ENCODE measurements at places on chromosomes 2 and 18. TPM values are rescaled to one million over a fixed set of nuclear protein-coding genes. Genes with fewer than 3 reads are reported as not detected.

QPCT gene
- polyA plus RNA-seq: 180 TPM

GRCh38 chr2:217743966-217744761 is 258.6 kb downstream of the TNS1 start:
- peaks cover 5% of the 10 kb centered on the region for H3K4me1 ChIP-seq
- no peaks in the 10 kb centered on the region for H3K27me3 ChIP-seq
- no peak for DNase-seq
- no peak overlapping the region for H3K4me3 ChIP-seq
- no peaks in the 10 kb centered on the region for H3K36me3 ChIP-seq

DNA sequence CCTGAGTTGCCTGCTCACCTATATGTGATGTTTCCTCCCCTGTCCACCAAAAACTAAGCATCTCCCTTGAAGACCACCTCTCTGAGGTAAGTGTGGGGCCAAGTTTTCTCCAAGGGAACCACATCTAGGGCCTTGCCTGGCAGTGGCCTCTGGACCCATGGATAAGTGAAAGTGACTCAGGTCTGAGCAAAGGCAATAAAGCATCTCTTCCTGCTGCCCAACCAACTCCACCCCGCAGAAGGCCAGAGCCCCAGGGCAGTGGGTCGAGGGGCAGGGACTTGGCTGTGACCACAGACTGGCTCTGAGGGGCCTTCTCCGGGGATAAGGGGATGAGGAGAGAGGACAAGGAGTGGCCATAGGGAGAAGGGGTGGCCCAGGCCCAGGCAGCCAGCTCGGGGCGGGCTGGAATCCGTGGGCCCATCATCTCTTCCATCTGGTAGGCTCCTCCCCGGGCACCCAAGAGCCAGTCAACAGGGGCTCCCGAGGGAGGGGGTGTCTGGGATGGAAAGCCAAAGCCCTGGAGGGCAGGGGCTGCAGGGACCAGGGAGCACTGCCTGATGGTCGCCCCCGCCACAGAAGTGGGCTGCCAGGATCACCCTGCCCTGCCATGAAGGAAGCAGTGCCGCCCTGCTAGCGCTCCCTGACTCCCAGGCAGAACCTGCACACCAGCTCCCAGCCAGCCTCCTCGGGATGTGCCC is 33.4 kb downstream of the EMX1 start:
- no peaks in the 10 kb centered on the region for H3K4me1 ChIP-seq
- no peaks in the 10 kb centered on the region for H3K36me3 ChIP-seq
- no peak overlapping the region for H3K27ac ChIP-seq
- H3K4me3 ChIP-seq: no peak overlapping the region
- DNase-seq: no peak

DNA sequence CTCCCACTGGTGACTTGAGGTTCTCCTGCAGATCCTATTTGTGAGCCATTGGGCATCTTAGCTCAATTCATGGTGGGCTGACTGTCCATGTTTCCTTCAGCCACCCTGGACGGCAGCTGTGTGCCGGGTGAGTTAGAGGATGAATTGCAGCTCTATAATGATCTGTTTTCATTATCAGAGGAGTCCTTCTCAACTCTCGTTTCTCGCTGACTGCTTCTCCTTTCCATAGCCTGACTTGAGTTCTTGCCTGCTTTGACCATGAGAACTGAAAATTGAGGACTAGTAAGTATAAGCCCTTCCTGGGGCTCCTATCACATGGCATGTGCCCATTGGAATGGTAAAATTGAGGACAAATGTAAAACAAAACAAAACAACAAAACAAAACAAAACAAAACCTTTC is 121.8 kb downstream of the CDC42EP3 start:
- DNase-seq: no peak
- no peaks in the 10 kb centered on the region for H3K36me3 ChIP-seq
- H3K4me3 ChIP-seq: no peak overlapping the region
- H3K27me3 ChIP-seq: no peaks in the 10 kb centered on the region
- no peak overlapping the region for H3K27ac ChIP-seq

DNA sequence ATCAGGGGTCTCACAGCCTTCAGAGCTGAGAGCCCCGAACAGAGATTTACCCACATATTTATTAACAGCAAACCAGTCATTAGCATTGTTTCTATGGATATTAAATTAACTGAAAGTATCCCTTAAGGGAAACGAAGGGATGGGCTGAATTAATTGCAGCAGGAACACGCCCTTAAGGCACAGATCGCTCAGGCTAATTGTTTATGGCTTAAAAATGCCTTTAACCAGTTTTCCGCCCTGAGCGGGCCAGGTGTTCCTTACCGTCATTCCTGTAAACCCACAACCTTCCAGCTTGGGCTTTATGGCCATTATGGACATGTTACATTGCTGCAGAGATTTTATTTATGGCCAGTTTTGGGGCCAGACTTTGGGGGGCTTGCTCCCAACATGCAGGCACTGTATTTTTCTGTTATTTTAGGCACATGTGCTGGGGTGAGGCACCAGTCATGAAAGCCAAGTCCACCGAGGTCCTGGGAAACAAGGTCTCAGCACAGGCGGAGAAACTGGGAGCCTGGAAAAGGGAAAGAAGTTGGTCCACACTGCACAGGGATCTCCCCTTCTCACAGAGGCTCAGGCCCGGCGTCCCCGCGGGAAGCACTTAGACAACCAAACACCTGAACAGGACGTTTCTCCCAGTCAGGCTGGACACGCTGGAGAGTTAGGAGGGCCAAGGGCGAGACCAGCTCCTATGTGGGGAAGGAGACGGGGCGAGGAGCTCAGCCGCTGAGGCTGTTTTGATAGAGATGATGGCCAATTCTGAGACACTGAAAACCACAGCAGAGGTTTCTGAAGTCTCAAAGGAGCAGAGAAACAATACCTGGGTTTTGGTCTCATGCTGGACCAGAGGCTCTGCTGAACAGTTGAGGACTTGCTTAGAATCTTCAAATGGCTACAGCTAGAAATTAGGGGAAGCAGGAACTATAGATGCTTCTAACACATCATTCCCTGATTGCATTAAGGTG is 86.7 kb downstream of the TMEM18 start:
- H3K27me3 ChIP-seq: no peaks in the 10 kb centered on the region
- no peak overlapping the region for H3K27ac ChIP-seq
- no peaks in the 10 kb centered on the region for H3K4me1 ChIP-seq

DNA sequence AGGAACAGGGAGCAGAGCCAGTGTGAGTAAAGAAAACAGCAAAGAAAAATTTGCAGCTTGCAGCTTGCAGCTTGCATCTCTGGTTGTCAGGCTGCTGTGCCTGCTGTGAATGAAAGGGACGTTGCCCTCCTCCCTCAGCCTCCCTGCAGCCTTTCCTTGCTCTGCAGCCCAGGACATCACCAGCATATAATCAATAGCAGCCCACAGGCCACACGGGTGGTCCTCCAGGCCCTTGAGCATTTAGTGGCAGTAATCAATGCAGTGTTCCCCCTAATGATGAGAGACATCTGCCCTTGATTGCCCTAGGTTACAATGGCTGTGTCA is 122.2 kb upstream of the TACR1 start:
- H3K4me1 ChIP-seq: no peaks in the 10 kb centered on the region
- no peak overlapping the region for H3K27ac ChIP-seq
- no peaks in the 10 kb centered on the region for H3K27me3 ChIP-seq
- no peaks in the 10 kb centered on the region for H3K36me3 ChIP-seq

DNA sequence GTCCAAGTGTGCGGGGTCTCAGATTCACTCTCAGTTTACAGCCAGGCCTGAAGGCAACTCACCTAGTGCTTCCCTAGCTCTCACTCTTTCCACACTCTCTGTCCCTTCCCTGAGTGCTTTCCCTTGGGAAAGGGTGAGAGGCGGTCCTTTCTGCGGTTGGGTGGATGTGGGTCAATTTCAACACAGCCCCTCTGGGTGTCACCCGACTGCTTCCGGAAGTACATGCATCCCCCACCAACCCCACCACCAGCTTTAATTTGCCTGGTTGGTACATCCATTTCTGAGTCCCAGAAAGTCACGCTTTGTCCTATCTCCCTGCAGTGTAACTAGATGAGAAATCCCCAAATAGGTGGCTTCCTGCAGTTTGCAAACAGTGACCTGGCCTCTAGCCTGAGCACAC is 307.3 kb upstream of the MEIS1 start:
- no peak overlapping the region for H3K27ac ChIP-seq
- no peaks in the 10 kb centered on the region for H3K36me3 ChIP-seq
- no peaks in the 10 kb centered on the region for H3K27me3 ChIP-seq
- H3K4me3 ChIP-seq: no peak overlapping the region
- no peak for DNase-seq

Data from adrenal gland (tissue), 19 donors.